ENCODE measurements at places on chromosomes 5 and 9.

DNA sequence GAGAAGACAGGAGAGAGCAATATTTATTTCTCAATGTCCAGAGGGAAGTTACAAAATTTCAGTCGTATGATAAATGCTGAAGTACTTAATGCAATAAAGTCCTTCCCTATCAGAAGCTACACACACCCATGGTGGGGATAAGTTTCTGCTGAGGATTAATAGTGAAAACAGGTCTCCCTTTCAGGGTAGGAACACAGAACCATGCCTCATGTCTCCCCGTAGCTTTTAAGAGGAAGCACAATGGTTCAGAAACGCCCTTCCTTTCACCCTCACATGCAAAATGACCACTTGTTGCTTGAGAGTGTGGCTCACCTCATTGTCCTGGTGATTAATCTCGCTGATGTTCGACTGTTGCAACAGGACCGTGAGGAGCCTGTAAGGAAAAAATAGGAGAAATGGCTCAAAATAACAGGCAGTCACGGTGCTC is 73.6 kb downstream of the ANKRD55 start:
- DNase-seq = no peak

DNA sequence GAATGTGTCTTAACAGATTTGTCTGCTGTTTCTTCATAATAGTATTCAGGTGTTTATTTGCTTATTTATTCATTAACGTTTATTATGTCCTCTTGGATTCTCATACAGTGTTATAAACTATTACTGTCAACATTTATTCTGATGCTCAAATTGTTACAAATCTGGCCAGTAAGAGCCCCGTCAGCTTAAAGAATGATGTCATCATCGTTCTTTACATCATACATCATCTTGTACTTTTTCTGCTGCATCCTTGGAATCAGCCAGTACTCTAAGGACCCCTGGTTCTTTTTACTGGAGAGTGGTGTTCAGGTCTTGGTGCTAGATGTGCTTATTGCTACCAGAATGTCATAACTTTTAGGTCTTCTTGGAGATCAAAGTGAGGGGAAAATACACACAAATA is 86.6 kb downstream of the SH3GL2 start:
- DNase-seq = no peak

DNA sequence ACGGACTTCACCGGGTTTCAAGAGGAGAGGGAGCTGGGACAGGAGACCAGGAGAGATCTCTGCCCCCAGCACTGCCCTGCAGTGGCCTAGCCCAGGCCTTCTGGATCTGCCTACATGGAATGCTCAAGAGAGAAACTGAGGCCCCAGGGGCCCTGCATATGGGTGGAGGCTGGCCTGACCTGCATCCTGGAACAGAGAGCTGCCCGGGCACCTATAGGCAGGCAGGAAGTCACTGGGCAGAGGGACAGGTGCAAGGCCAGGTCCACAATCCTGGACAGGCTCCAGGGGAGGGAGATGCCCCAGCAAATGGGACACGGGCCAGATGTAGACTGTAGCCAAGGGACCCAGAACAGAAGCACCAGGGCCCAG is 98.5 kb upstream of the RUFY1 start:
- DNase-seq = no peak

DNA sequence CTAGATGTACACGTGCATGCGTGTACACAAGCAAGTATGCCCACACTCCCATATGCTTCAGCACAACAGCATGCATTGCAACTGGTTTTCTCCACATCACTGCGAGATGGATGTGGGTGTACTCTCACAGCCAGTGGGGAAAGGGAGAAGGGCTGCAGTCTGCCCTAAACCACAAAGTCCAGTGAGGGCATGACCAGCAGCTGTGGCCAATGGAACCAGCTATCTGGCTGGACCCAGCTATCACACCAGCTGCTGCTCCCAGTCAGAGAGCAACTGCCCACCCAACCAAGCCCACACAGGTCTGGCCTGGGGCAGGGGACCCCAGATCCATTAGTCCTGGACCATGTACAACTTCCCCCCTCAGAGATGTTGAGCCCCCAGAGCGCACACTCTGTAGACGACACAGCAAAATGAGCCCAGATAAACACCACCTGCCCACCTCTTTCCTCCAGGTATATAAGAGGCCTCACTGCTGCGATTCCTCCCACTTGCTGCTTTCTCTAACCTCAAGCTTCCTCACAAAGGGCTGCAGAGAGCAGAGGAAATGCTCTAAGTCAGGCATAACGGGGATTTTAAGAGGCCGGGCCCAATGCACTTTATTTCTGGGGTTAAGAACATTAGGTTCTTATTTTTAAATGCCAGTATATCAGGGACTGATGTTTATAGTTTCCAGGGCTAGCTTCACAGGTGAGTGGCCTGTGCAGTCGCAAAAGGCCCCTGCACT is 39.0 kb downstream of the SHB start:
- DNase-seq = no peak

DNA sequence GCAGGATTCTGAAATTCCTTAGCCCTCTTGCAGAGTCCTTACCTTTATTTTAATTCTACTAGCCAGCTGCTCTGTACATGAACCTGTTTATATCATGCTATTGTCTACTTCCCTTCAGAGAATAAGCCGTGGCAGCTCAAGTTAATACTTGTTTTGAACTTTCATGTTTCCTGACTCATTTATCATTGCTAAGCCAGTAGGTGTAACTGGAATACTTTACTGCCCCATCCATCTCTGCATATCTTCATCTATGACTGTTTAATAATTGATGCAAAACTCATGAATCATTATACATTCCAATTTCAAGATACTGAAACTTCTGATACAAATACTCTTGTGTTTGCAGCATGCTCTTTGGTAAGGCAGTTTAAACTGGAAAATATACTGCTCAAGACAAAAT is 174.7 kb downstream of the PPP2R2B start:
- DNase-seq = no peak

GRCh38 chr9:24738421-24738961 is 192.8 kb upstream of the IZUMO3 start:
- no peak for DNase-seq

GRCh38 chr5:96638561-96638960 is 23.6 kb upstream of the CAST start:
- DNase-seq = no peak

DNA sequence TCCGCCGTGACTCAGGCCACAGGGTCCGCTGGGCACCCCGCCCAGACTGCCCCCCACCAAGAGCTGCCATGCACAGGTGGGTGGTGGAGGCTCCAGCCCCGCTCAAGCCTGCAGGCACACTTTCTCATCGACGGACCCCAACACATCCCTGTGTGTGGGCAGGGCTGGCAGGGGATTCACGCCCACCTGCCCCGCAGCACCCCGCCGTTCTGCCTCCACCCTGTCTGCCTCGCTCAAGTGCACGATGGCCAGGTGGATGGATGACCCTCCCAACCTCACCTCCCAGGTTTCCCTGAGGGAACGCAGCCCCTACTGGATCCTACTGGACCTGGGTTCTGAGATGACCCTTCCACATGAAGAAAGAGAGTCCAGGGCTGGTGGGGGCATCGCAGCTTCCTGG is 26.1 kb upstream of the FCN1 start:
- DNase-seq = no peak

- no peak for DNase-seq
Measured at GRCh38 chr5:159324102-159324755, 6.1 kb downstream of the IL12B start.

All from iPS DF 19.7 (cell line).